ENCODE measurements at places on chromosomes 3 and 15.

- no peak overlapping the region for H3K4me3 ChIP-seq
- H3K4me1 ChIP-seq, result no peaks in the 10 kb centered on the region
- no peaks in the 10 kb centered on the region for H3K27me3 ChIP-seq
- DNase-seq, result no peak
- no peak overlapping the region for H3K27ac ChIP-seq
Measured at GRCh38 chr15:75430259-75430658, 21.2 kb downstream of the SIN3A start.

- H3K27me3 ChIP-seq, result no peaks in the 10 kb centered on the region
- H3K36me3 ChIP-seq, result no peaks in the 10 kb centered on the region
- DNase-seq, result no peak
- H3K4me1 ChIP-seq, result peaks cover 14% of the 10 kb centered on the region
Measured at GRCh38 chr15:40066589-40066988, 27.6 kb upstream of the SRP14 start.

- DNase-seq, result no peak
- H3K27me3 ChIP-seq, result no peaks in the 10 kb centered on the region
- H3K36me3 ChIP-seq, result no peaks in the 10 kb centered on the region
- no peak overlapping the region for H3K27ac ChIP-seq
- no peaks in the 10 kb centered on the region for H3K4me1 ChIP-seq
- no peak overlapping the region for H3K4me3 ChIP-seq
Measured at GRCh38 chr3:155330370-155330769, 36.9 kb upstream of the STRIT1 start.

DNA sequence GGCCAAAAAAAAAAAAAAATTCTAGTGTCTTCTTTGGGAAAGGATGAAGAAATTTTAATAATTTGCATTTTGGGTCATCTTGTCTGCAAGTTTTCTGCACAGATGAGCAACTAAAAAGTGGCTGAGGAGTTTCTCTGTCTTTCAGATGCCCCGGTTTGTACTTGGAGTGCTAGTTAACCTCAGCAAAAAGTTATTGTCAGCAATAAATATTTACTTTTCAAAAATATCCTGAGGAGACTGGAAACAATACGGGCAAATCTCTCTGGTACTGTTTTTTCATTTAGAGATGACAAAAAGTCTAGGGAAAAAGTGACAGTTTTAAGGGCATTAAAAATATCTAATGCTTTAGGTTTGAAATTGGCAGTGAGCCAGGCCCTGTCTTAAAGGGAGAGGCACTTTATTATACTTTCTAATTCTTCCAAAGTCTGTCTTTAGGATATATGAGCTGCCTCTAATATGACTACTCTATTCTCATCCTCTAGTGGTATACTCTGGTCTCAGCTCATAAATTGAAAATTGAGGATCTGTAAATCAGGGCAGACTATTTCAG, 436.0 kb upstream of the NR2F2 start:
- no peaks in the 10 kb centered on the region for H3K4me1 ChIP-seq
- no peak overlapping the region for H3K4me3 ChIP-seq
- no peaks in the 10 kb centered on the region for H3K36me3 ChIP-seq
- no peak for DNase-seq
- no peaks in the 10 kb centered on the region for H3K27me3 ChIP-seq
